ENCODE measurements at places on chromosomes 3 and 15.

- DNase-seq: no peak
These were observed 141.6 kb downstream of the ECT2 start for GRCh38 chr3:172892158-172892557.

- DNase-seq: no peak
These were observed 99.2 kb downstream of the HES1 start for GRCh38 chr3:194235160-194235559.

DNA sequence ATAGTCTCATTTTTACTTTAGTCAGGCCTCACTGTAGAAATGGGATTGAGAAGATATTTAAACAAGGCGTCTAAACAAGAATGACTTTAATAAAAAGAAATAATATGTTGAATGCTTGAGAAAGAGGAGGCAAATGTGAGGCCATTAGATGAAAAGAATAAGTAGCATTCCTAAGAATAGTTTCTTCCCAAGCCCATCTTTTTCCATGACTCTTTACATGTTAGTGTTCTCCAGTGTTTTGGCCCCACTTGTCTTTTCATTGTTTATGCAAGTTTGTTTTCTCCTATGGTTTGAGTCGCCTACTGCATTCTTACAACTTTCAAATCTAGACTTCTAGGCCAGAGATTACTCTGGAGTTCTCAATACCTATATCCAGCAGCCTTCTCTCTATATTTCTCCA is 39.0 kb downstream of the TSC22D2 start:
- DNase-seq: no peak

DNA sequence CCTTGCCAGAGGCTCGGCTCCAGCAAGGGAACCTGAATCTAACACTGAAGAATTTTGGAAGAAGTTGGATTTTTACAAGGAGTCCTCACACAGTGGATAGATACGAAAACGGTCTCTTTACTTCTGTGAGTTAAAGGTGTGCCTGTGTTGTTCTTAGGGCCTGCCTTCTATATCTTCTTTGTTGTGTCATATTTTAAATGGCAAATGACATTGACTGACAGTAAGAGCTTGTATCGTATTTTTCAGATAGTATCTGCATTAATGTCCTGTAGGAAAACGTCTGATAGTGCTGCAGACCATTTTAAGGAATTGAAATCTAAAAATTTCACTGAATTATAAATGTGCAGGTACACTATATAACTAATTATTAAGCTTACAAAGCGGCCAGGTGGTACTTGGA is 56.3 kb downstream of the PTPRG start:
- no peak for DNase-seq

DNA sequence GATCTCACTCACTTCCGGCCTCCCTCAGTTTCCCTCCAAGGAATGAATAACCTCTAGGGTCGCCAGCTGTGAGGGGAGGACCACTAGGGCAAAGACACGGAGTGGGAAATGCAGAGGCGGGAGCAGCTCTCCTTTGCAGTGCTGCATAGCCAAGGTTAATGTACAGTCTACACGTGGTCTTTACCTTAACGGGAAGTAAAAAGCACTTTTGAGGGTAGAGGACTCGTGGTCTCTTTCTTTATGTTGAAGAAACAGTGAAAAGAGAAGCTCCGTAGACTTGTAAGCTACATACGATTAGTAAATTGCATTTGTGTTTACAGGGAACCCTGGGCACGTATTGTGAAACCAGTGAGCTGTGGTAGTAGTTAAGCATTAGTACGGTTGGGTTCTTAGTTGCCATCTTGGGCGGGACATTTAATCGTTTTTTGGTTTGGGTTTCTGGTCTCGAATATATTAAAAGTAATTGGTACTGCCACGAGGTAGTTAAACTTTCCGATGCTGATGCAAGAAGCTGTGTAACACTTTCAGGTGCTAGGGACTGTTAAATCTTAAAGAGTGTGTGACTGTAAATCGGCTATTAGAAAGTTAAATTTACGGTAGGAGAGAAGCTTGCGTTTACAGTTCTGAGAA is 828 bp downstream of the U2SURP start:
- no peak for DNase-seq

- DNase-seq: no peak
These were observed 299.8 kb upstream of the SOX14 start for GRCh38 chr3:137464341-137464740.

GRCh38 chr3:176978441-176978840 is 218.8 kb downstream of the TBL1XR1 start:
- DNase-seq: no peak

- DNase-seq: no peak
These were observed 1.3 kb upstream of the MON1A start for GRCh38 chr3:49930922-49931321.

GRCh38 chr3:15331072-15331605 is 1.2 kb downstream of the SH3BP5 start:
- no peak for DNase-seq

DNA sequence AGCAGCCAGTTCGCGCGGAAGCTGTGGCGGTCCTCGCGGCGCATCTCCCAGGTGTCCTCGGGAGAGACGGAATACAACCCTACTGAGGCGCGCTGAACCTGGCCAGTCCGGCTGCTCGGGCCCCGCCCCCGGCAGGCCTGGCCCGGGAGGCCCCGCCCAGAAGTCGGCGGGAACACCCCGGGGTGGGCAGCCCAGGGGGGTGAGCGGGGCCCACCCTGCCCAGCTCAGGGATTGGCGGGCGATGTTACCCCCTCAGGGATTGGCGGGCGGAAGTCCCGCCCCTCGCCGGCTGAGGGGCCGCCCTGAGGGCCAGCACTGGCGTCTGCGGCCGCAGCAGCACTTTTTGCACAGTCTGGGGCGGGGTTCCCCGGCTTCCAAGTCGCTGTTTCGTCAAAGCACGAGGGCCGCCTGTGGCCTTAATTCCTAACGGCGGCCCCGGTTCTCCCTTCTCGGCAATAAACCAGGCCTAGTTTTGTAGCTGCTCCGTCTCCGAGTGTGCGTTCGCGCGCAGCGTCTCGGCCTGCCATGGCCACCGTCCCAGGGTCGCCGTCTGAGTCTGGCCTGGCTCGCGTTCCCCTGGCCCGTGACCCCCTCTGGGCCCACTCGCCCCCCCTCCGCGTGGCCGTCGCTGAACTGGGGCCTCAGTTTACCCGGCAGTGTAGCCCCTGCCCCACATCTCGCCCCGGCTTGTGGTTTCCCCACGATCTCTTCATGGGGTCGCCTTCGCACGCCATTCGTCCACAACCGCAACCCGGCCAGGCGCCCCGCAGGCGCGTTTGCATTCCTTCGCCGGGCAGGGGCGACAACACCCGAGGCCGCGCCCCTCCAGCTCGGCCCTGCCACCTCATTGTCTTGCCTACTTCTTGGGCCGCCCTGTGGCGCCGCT is 30.0 kb downstream of the NBEAL2 start:
- peak; percentile 67 for DNase-seq

DNA sequence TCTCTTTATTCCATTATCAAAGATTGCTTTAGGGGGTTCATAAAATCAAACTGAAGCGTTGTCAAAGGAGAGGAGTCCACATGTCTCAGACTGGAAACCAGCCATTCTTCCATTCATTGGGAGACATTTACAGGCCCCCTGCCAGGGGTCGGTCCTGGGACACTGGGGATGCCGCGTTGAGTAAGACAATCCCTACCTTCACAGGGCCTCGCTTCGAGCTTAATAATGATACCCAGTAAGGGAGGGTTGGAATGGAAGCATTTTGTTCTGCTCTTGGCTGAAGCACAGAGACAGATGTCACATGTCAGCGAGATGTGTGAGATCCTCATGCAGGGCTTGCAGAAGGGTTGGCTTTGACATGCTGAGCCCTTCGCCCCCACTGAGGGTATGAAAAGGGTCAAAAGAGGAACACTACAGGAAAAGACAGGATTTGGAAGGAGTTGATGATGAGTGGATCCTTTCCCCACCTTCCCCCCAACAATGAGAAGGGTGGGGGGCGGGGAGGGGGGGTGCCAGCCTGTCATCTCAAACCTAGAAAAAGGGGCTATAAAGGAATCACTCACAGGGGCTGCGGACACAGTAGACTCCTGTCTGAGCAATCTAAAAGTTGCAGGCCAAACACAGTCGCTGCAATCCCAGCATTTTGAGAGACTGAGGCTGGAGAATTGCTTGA is 25.6 kb upstream of the ARL8B start:
- DNase-seq: no peak

- peak; percentile 27 for DNase-seq
These were observed 83.9 kb downstream of the CHSY1 start for GRCh38 chr15:101167753-101168462.

GRCh38 chr3:66393333-66394005 is 107.4 kb downstream of the LRIG1 start:
- DNase-seq: no peak
